ENCODE measurements at places on chromosomes 13 and 19. TPM values are rescaled to one million over a fixed set of nuclear protein-coding genes. Genes with fewer than 3 reads are reported as not detected.

Gene CFAP97D2
- total RNA-seq: not detected

Gene CCNA1
- 1.4 TPM for total RNA-seq

Gene HPN
- total RNA-seq: under 0.01 TPM

Gene ALOX5AP
- total RNA-seq: 0.74 TPM

Gene CEACAM16
- total RNA-seq: not detected

Gene KIR2DL4
- not detected for total RNA-seq

Gene ADAMTSL5
- 2.1 TPM for total RNA-seq

Gene ZNF471
- total RNA-seq: 4.7 TPM

Gene LRRC4B
- 0.14 TPM for total RNA-seq

Gene ZNF442
- 3.6 TPM for total RNA-seq

Gene WASF3
- total RNA-seq: 11.0 TPM

Gene BEST2
- total RNA-seq: not detected

Gene KLF5
- 0.37 TPM for total RNA-seq

Gene IZUMO2
- not detected for total RNA-seq

Gene RDH8
- not detected for total RNA-seq

Gene NLRP9
- total RNA-seq: not detected

Gene CAMSAP3
- total RNA-seq: not detected

Gene CEACAM21
- total RNA-seq: not detected

Gene RFPL4AL1
- not detected for total RNA-seq

All from smooth muscle cell of bladder (primary cell).